Adrenal gland (tissue), 19 donors: ENCODE measurements at places on chromosomes 7 and 10. TPM values are rescaled to one million over a fixed set of nuclear protein-coding genes. Genes with fewer than 3 reads are reported as not detected.
A peak's percentile ranks its signal among the peaks of the same experiment; 100 is the strongest.

GRCh38 chr7:133310232-133310862 lies 57.5 kb downstream of the EXOC4 start:
- peak; percentile 19 for DNase-seq

Gene LRMDA
- polyA plus RNA-seq: 132 TPM

Gene PHKG1
- 9.3 TPM for polyA plus RNA-seq

- DNase-seq: no peak
Observed at GRCh38 chr10:29563420-29564035, 71.2 kb downstream of the SVIL start.

Gene CFAP46
- 5.5 TPM for polyA plus RNA-seq

- peak; percentile 87 for DNase-seq
Observed at GRCh38 chr10:63699785-63700613, 178.8 kb downstream of the REEP3 start.

DNA sequence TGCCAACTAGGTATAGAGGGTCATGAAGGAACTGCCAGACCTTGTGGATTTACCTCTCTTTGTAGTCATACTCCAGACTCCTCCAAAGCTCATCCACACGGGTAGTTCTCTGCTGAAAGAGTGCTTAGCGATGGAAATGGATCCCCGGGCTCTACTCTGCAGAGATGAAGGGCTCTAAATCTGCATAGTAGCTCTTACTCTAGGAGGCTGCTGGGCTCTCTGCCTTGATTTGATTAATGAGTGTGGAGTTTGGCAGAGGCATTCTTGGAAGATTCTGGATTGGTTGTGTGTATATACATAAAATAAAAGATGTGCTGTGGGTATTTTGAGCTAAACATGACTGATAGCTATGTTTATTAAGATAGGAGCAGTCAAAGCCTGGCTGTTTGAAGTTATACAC lies 21.3 kb upstream of the CPXM2 start:
- DNase-seq: no peak

- no peak for DNase-seq
Observed at GRCh38 chr7:24231493-24231892, 52.5 kb upstream of the NPY start.

DNA sequence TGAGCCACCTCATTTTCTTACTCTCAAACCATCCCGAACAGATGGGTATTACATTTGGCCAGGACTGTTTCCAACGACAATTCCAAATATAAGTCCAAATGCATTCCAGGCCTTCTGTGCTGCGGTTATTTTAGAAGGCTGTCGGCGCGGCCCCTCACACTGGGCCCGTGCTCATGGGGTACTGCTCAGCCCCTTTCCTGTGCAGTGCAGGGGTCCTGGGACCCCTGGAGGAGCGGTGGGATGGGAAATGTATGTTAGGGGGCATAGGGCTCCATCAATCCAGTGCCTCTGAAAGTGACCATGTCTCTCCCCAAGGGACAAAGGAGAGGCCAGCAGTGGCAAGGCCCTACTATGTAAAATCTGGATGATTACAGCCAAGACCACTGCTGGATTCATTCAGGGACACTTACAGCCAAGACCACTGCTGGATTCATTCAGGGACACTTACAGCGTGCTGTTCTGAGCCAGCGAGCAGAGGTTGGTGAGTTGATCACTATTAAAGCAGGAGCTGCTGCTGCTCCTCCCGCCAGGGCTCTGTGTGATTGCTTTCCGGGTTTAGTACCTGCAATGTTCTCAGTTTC lies 66.3 kb downstream of the CHST15 start:
- no peak for DNase-seq

- DNase-seq: peak; percentile 76
Observed at GRCh38 chr7:75739796-75740672, 1.3 kb upstream of the HIP1 start.

GRCh38 chr10:89662596-89662995 lies 17.6 kb upstream of the PANK1 start:
- DNase-seq: no peak

- DNase-seq: no peak
Observed at GRCh38 chr10:35614312-35614711, 9.2 kb downstream of the GJD4 start.

Gene TEX47
- polyA plus RNA-seq: not detected

Gene TRIM8
- polyA plus RNA-seq: 45.0 TPM

- DNase-seq: no peak
Observed at GRCh38 chr10:99525897-99526296, 6.8 kb upstream of the NKX2-3 start.

DNA sequence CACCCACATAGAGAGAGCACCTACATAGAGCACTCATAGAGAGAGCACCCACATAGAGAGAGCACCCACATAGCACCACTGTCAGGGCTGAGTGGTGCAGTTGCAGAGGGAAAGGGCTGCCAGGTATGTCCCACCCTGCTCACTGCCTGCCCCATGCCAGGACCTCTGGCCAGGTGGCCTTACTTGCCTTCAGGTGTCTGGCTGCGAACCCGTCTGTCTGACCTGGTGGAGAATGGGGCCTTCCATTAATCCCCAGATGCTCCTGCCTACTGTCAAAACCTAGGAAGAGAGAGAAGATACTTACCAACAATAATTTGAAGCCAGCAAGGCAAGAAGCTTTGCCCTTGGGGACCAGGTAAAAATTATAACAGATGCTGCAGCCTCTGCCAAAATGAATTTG lies 51.1 kb downstream of the INSIG1 start:
- no peak for DNase-seq

DNA sequence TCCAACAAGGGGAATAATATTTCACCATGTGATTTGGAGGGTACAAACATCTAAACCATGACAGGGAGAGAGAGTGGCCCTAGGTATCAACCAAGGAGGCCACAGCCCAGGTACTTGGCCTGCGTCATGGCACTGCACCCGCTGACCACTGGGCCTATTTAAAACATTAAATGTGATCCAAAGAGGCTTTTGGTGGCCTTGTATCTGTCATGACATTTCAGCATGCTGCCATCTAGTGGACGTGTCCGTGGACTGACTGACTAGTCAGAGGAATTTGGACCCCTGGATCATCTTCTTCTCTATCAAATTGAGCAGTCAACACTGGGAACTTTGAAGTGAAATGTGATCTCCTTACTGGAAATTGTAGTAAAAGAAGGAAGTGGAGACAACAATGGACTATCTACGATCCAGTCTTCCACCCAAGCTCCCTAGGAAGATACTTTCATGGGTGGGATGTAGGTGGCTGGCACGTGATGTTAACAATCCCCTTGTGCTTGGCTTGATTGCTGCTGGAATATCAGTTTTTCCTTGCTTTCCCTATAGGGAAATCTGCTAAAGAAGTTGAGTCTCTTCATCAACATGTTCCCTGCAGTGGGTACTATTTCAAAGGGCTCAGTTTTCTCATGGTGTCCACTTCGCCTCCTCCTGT lies 24.6 kb upstream of the ITGA8 start:
- peak; percentile 28 for DNase-seq

Gene MYO1G
- 1.0 TPM for polyA plus RNA-seq

- no peak for DNase-seq
Observed at GRCh38 chr7:69947998-69948397, 349.7 kb downstream of the AUTS2 start.

Gene ITPRID1
- not detected for polyA plus RNA-seq

DNA sequence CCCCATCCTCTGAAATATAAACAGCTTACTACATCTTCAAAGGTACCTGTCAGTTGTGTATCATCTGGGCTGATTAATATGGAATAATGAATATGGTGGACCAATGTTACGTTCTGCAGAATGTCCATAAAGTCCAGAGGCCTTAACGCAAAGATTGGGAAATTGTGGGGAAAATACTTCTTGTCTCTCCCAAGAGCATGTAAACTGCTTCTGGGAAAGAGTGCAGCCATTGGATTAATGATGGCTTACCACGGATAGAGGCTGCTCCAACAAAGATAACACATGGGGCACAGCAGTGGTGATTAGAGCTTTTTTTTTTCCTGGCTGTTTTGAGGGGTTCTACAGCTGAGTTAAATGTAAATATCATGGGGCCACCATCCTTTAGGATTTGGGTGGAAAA lies 340.4 kb upstream of the AKR1E2 start:
- DNase-seq: no peak

GRCh38 chr10:9596368-9596920 lies 1421.2 kb upstream of the CELF2 start:
- no peak for DNase-seq

Gene FAM25A
- polyA plus RNA-seq: 6.3 TPM

Gene CALN1
- 4.3 TPM for polyA plus RNA-seq

GRCh38 chr10:55979203-55979602 lies 381.9 kb downstream of the ZWINT start:
- DNase-seq: no peak

DNA sequence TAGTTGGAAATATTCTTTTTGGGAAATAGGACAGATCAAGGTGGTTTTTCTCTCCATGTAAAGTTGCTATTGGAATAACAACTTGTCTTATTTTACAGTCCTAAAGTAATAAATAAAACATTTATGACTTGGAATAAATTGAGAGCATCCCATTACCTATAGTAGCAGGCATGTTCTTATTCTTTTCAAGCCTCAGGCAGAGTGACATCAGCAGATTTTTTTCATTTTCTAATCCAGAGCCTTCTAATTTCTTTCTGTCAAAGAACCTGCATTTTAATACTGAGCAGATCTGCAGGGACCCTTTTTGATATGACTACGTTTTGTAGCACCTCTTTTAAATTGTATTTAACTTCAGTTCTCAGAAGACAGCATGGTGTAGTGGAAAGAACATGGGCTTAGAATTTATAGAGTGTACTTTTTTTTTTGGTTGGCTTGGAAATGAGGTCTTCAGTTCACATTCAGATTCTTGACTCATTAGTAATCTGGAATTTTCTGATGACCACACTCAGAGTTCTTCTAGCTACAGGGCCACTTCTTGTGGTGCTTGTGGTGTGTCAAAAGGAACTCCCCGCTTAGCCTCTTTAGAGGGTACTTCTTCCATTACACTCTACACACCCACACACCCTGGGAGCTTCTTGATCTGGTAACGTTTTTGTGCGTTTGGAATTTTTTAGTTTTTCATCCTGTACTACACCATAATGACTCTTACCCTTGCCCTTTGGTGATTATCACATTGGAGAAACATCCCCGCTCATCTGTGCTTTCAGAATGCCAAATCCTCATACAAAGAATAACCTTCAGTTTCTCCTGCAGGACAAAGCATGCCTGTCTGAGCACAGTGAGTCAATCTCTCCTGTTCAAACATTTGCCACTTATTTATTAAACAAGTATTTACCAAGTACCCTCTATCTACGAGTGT lies 34.6 kb downstream of the AGK start:
- no peak for DNase-seq

Gene SPOCK2
- polyA plus RNA-seq: 57.8 TPM

GRCh38 chr7:66050337-66050957 lies 25.2 kb upstream of the ASL start:
- DNase-seq: no peak

Gene SLC26A4
- polyA plus RNA-seq: 0.13 TPM

Gene AKR1C8
- polyA plus RNA-seq: not detected

Gene CASTOR2
- 3.6 TPM for polyA plus RNA-seq

GRCh38 chr7:108283252-108283651 lies 153.1 kb upstream of the LAMB4 start:
- no peak for DNase-seq
